ENCODE measurements at places on chromosomes 5 and 9.

DNA sequence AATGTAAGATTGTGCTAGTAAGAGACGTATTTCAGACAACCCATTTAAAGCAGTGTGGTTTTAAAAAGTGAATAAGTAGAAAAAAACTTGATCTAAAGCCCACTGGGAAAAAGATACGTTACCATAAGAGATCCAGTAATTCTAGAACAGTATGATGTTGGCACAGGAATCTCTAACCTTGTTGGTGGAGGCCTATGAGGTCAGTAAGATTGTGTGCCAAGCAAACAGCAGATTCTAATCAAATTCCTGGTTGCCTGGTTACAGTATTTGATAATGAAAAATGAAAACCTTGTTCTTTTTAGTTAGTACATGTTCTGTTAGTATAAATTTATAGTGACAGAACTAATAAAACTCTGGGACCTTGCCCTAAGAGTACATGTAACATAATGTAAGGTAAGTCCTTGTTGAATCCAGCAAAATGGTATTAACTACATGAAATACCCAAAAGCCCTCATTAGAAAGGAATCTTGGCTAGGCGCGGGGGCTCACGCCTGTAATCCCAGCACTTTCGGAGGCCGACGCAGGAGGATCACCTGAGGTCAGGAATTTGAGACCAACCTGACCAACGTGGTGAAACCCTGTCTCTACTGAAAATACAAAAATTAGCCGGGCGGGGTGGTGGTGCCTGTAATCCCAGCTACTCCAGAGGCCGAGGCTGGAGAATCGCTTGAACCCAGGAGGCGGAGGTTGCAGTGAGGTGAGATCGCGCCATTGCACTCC, 33.2 kb upstream of the DMXL1 start:
- H3K4me1 ChIP-seq, result peaks cover 7% of the 10 kb centered on the region
- H3K27me3 ChIP-seq, result no peaks in the 10 kb centered on the region
- no peak overlapping the region for H3K27ac ChIP-seq
- H3K4me3 ChIP-seq, result no peak overlapping the region

GRCh38 chr5:104941030-104941645, 1378.5 kb upstream of the NUDT12 start:
- no peak overlapping the region for H3K4me3 ChIP-seq
- no peak for DNase-seq
- no peaks in the 10 kb centered on the region for H3K36me3 ChIP-seq
- no peak overlapping the region for H3K27ac ChIP-seq
- H3K27me3 ChIP-seq, result no peaks in the 10 kb centered on the region

- H3K4me3 ChIP-seq, result peak overlapping the region; percentile 14
- DNase-seq, result peak; percentile 90
- H3K4me1 ChIP-seq, result peaks cover 86% of the 10 kb centered on the region
- H3K36me3 ChIP-seq, result no peaks in the 10 kb centered on the region
- H3K27me3 ChIP-seq, result no peaks in the 10 kb centered on the region
Measured at GRCh38 chr9:68978066-68978465, 35.8 kb downstream of the PRKACG start.

DNA sequence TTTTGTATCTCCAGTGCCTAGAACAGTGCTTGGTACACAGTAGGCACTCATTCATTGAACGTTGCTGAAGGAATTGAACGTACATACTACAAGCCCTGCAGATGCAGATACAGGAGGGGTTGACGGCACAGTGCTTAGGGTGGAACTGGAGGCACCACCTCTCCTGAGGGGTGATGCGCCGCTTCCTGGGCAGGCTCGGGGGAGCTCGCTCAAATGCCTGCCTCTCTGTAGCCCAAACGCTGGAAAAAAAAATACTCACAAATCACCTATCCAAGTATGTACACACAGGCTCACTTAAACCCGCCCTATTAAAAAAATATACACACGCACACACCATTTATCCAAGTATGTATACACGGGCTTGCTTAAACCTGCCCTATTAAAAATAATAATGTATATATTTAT, 536 bp upstream of the COMMD10 start:
- H3K27ac ChIP-seq, result no peak overlapping the region
- H3K36me3 ChIP-seq, result no peaks in the 10 kb centered on the region
- H3K4me1 ChIP-seq, result peaks cover 18% of the 10 kb centered on the region
- peak overlapping the region; percentile 92 for H3K4me3 ChIP-seq

- no peaks in the 10 kb centered on the region for H3K36me3 ChIP-seq
- H3K4me3 ChIP-seq, result no peak overlapping the region
- no peak for DNase-seq
- no peak overlapping the region for H3K27ac ChIP-seq
- no peaks in the 10 kb centered on the region for H3K27me3 ChIP-seq
- H3K4me1 ChIP-seq, result peaks cover 8% of the 10 kb centered on the region
Measured at GRCh38 chr9:120882935-120883607, 6.1 kb upstream of the PHF19 start.

DNA sequence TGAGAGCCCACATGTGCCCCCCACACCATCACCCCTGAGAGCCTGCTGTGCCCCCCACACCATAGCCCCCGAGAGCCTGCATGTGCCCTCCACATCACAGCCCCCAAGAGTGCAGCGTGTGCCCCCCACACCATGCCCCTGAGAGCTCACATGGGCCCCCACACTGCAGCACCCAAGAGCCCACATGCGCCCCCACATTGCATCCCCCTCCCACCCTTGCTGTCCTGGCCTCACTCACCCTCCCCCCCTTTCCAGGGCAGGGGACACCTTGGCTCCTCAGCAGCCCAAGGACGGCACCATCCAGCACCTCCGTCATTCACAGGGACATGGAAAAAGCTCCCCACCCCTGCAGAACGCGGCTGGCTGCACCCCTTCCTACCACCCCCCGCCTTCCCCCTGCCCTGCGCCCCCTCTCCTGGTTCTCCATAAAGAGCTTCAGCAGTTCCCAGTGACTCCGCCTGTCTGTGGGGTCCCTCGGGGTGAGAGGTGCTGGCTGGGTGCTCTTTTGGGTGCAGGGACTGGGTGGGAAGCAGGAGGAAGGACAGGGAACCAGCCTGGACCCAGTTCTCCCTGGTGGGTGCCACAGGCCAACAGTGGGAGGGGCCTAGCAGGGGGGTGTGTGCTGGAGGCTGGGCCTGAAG, 5.0 kb downstream of the LCN1 start:
- no peaks in the 10 kb centered on the region for H3K4me1 ChIP-seq
- no peak for DNase-seq
- no peak overlapping the region for H3K4me3 ChIP-seq
- no peaks in the 10 kb centered on the region for H3K27me3 ChIP-seq
- no peak overlapping the region for H3K27ac ChIP-seq

- no peak overlapping the region for H3K4me3 ChIP-seq
- H3K27me3 ChIP-seq, result no peaks in the 10 kb centered on the region
- peaks cover 85% of the 10 kb centered on the region for H3K4me1 ChIP-seq
- DNase-seq, result peak; percentile 93
Measured at GRCh38 chr5:136020383-136021015, 8.3 kb upstream of the TGFBI start.

- no peaks in the 10 kb centered on the region for H3K4me1 ChIP-seq
- DNase-seq, result no peak
- H3K36me3 ChIP-seq, result no peaks in the 10 kb centered on the region
- H3K27me3 ChIP-seq, result no peaks in the 10 kb centered on the region
Measured at GRCh38 chr9:120336021-120336752, 243.8 kb downstream of the CDK5RAP2 start.

DNA sequence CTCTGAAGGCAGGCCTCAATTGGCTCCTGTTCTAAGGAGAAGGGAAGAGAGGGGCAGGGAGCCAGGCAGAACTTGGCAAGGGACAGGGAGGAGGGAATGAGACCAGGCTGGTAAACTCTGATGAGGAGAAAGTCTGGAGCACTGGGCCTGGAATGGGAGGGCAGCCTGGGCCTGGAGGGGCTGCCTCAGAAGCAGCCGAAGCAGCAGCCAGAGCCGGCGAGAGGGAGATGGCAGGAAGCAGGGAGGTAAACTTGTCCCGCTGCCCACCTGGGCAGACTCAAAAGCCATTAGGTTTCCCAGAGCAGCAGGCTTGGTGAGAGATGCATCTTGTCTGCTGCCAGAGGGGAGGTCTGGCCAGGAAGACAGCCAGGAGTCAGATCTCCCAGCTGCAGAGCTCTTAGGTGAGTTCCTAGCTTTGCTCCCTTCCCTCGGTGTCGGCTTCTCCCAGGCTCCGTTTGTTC, 37.0 kb upstream of the CRB2 start:
- no peak for DNase-seq
- peaks cover 25% of the 10 kb centered on the region for H3K4me1 ChIP-seq
- no peaks in the 10 kb centered on the region for H3K36me3 ChIP-seq
- H3K27me3 ChIP-seq, result no peaks in the 10 kb centered on the region

All from CD14-positive monocyte (primary cell).